Neuronal stem cell (in vitro differentiated cells): ENCODE measurements at places on chromosomes 3 and 15.
A peak's percentile ranks its signal among the peaks of the same experiment; 100 is the strongest.

DNA sequence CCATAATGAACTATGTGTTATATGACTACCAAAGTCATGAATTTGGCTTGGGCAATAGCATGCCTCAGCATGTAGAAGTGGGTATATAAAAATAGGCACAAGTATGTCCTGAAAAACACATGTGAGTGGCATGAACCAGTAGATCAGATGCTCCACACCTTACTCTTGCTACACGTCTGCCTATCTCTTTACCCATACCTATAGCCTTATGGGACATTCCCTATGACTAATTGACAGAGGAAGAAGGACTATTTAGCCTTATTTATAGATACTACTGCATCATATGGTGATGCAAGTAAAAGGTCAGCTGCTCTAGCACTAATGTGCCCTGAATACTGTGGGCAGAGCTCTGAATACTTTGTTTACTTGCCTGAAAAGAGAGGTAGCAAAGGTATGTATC lies 81.0 kb upstream of the ZPLD1 start:
- no peak for DNase-seq

DNA sequence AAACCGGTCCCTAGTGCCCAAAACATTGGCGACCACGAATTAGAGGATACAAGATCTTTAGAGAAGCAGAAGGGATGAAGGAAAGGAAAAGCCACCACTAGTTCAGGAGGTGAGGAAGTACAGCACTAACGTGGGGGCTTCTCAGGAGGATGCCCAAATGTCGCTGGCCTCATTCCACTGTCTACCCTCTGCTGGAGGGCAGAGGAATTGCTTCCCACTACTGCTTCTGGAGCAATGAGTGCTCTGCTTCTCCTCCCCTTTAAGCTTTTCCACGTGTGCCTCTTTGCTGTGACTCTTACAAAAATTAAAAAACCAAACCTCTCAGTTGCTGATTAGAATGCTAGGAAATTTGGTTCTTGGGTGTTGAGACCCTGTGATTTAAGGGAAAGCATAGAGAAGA lies 281.3 kb downstream of the CLSTN2 start:
- DNase-seq = no peak

- no peak for DNase-seq
Measured at GRCh38 chr15:31277335-31278060, 49.1 kb upstream of the KLF13 start.

DNA sequence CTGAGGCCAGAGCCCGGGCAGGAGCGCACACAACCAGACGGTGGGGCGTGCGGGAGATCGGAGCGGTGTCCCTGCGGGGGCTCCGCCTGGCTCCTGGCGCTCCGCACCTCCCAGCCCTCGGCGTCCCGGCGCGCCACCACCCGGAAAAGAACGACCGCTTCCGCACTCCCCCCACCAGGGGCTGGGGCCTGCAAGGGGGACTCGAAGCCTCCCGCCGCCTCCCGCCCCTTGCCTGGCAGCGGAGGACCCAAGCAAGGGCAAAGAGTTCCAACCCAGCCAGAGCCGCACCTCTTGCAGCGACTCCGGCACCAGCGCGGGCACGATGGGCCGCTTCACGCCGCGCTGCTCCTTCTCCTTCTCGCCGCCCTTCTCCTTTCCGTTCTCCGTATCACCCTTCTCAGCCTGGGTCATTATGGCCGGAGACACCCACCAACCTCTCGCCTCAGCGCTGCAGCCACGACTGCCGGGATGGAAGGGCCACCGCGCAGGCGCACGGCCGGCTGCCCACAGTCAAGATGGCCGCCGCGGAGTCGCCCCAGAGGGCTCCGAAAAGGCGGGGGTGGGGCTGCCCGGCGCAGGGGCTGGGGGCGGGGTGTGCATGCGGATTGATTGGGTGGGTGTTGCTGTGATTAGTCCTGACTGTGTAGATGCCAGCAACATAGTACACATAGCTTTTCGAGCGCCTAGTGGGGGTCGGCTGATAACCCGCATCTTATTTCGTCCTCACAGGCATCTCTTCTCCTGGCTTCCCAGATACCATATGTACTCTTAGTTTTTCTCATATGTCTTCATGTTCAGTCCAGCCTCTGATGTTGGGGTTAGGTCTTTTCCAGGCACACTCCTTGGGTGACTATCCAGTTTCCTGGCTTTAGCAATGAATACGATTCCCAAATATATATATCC lies at the start of gene ACTR8:
Gene ACTR8, minus strand, starts transcription at position 462 of the 903 bp plus-strand sequence. Its CDS starts 51 bp downstream, at position 411.
- peak; percentile 82 for DNase-seq

GRCh38 chr3:25033407-25034029 lies 394.5 kb upstream of the RARB start:
- peak; percentile 45 for DNase-seq

- no peak for DNase-seq
Measured at GRCh38 chr15:74873756-74874424, 725 bp upstream of the SCAMP2 start.
